ENCODE measurements at places on chromosomes 4 and X.

DNA sequence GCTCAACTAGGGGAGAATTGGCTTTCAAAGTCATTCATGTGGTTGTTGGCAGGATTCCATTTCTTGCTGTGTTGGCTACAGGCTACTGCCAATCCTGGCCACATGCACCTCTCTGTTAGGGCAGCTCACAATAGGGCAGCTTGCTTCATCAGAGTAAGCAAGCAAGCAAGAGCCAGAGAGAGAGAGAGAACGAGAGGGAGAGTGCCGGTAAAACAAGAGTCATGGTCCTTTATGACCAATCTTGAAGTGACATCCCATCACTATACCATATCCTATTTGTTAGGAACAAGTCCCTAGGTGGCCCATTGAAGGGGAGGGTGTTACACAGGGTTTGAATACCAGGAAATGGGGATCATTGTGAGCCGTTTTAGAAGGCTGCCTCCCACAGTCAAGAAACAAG is 33.0 kb upstream of the TLR2 start:
- no peak for DNase-seq

- no peak for DNase-seq
Measured at GRCh38 chrX:66760651-66761050, 121.8 kb upstream of the EDA2R start.

GRCh38 chr4:37533286-37534033 is 152.7 kb downstream of the RELL1 start:
- DNase-seq: no peak

- DNase-seq: no peak
Measured at GRCh38 chr4:52260514-52261210, 209.6 kb downstream of the SPATA18 start.

DNA sequence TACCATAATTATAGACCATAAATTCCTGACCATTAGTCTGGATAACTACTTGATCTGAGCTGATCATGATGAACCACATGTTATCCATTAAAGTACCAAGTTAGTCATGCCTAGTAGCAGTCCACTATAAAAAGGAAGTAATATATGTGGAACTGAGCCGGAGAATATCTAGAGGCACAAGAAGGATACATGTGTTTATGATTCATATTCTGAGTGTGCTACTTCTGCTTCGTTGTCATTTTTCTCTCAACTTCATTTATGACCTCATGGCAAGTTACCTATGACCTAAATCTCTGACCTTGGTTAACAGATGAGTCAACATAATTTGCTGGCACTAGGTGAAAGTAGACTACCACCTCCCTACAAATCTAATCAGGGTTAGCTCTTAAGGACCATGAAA is 56.5 kb upstream of the ANKRD17 start:
- no peak for DNase-seq

- DNase-seq: no peak
Measured at GRCh38 chr4:16864199-16864598, 34.2 kb downstream of the LDB2 start.

DNA sequence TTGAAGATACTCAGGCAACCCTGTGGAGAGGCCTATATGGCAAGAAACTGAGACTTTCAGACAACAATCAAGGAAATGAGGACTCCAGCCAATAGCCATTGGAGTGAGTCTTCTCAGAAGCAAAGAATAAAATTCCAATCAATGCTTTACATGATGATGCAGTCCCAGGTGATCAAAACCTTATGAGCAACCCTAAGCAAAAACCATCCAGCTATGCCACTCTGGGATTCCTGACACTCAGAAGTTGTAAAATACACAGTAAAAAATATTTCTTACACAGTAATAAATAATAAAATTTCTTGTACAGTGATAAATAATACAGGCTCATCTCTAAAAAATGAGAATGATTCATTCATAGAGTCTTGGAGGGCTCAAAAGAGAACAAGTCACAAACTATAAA is 150.6 kb downstream of the IL15 start:
- DNase-seq: no peak

DNA sequence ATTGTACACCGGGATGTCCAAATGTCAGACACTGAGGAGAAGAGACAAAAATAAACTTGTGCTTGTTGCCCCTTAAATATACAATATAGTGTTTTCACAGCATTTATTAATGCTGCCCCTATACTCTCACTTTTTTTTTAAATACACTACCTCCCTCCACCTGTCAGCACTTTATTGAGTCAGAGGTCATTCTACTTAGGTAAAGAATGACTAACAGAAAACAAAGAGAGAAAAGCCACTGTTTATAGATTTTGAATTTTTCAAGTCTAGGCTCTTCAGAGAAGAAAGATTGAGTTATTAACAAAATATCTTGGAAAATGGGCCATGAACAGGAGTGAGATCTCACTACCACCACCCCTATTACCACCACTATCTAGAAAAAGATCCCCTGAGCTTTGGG is 58.1 kb downstream of the NIPAL1 start:
- no peak for DNase-seq

DNA sequence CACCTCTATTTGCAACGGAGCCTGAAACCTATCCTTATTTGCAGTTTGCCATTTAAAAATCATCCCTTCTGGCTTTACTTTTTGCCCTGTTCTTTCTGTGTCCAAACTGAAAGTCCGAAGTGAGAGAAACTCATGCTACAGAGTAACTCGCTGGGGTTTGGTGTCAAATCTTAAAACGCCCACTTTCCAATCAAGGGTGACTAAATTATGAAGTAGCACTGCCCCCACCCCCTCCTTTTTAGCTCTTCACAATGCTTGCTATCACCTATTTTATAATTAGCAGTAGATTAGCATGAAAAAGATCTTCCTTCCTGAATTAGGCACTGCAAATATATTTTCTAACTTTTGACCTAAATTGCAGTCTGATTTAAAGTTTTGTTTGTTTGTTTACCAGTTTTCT is 52.5 kb downstream of the VGLL1 start:
- no peak for DNase-seq

GRCh38 chr4:128292349-128292748 is 4.7 kb upstream of the PGRMC2 start:
- DNase-seq: no peak

- no peak for DNase-seq
Measured at GRCh38 chrX:24682739-24683432, 10.8 kb upstream of the POLA1 start.

GRCh38 chr4:2811830-2812611 is 19.1 kb downstream of the SH3BP2 start:
- peak; percentile 50 for DNase-seq

DNA sequence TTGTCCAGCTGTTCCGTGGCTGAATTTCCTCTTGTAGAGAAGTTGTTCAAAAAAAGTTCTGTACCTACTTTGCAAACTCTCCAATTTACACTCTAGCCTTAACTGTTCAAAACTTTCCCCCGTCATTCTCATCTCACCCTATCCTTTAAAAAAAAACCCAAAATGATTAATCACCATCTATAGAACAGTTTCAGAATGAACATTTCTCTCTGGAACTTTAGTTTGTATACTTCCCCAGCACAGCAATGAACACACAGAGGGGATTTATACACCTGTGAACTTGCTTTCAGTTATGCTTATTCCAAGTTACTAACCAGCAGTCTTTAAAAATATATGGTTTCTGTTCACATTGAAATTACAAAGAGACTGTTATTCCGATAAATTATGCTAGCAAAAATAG is 1.2 kb downstream of the GEMIN8 start:
- DNase-seq: no peak

DNA sequence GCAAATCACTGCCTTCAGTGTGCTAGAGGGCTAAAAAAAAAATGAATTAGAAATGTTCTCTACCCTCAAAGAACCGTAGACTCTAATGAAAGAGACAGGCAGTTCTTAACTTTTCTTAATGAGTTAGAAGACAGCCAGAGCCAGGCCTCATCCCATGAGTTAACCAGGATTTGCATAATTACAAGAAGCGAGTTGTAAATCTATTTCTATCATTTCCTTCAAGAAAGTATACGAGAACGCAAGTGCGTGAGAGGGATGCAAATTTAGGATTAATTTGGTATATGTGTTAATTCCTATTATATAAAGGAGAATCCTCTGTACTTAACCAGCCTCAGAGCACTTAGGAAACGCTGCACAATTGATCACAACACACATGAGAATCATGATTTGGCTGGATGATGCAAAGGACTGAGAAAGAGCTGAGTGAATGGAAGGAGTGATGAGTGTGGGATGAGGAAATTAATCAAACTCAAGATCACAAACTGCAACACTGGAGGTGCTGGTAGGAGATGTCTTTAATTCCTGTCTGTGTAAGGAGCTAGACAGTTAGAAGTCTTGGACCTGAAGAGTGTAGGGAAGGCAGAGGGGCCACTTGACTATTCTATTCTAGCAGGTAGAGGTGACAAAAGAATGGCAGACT is 157.2 kb downstream of the ATP10D start:
- no peak for DNase-seq

GRCh38 chr4:11069083-11069482 is 359.6 kb downstream of the HS3ST1 start:
- DNase-seq: no peak

- DNase-seq: no peak
Measured at GRCh38 chr4:107714256-107714655, 5.8 kb downstream of the PAPSS1 start.

DNA sequence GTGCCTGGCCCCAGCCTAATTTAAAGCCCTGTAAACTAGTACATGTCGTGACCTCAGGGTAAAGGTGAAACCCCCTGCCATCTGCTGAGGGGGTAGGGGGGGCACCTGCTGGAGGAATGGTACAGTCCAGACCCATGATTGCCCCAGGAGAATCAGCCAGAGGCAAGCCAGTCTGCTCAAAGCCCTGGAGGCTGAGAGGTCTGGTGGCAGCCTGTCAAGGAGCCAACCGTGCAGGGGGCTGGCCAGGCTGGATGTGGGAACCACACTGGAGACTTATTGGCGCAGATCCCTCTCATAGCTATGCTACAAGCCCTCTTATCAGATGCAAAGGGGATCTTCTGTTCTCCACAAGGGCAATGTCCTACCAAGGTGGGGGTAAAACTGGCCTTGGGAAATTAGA is 31.4 kb upstream of the PJA1 start:
- DNase-seq: no peak

GRCh38 chrX:17930850-17931249 is 69.8 kb upstream of the RAI2 start:
- no peak for DNase-seq

DNA sequence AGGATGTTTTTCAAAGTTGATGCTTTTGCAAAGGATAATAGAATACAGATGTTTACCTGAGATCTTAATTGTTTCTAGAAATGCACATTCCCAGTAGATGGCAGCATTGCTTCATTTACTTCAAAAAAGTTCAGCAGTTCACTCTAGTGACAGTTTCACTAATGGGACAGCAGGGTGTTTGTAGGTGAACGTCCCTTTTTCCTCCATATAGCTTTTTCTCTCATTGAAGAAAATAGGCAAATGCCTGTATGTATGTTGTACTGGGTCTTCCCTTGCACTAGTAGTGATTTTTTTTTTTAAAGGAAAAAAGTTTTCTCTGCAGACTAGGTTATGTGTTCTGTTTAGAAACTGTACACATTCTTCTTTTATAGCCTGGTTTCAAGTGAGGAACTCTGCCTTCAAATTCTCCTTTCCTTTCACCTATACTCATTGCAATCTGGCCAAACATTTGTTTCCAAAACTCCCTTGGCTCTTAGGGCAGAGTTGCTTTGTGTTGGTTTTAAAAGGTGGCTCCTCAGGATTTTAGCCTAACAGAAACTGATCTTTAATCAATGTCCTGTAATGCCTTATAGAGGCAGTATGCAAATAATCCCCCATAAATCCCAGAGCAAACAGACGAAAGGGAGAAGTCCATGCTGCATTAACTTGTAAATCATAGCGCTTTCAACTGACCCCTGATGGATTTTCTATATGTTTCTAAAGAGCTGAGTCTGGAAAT is 86.3 kb downstream of the EGF start:
- DNase-seq: peak; percentile 27

GRCh38 chr4:16827794-16828724 is 70.4 kb downstream of the LDB2 start:
- DNase-seq: no peak

DNA sequence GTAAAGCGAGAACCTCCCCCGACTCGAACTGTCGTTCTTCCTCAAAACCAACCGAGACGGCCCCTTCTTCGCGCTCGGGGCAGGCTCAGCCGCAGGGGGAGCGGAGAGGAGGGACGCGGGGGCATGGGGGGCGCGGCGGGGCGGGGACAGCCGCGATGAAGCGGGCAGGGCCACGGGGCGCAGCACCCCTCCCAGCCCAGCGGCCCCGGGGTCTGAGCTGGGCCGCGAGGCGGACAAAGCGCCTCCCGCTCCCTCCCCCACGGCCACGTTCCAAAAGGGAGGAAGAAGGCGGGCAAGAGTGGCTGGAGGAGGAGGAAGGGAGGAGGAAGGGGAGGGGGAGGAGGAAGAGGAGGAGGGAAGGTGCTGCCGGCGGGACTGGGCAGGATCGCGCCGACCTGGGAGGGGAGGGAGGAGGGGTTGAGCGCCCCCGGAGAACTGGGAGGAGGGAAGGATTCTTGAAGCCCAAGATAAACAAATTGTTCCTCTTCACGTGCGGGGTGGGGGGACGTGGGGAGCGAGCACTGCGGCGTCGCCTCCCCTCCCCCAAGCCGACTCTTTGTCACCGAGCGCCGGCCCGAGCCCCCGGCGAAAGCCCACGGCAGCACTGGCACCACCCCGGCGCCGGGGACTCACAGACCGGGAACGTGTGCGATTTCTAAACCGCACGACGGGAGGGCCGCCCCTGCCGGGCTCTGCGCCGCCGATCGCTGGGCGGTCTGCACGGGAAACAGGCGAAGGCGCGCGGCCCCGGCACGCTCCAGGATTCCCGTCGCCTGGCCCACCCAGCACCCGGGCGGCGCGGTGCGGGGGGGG is 2.9 kb downstream of the MAML3 start:
- peak; percentile 91 for DNase-seq

GRCh38 chr4:41748074-41748570 is 403 bp downstream of the PHOX2B start:
- no peak for DNase-seq

- DNase-seq: peak; percentile 59
Measured at GRCh38 chrX:135185795-135186443, 14.7 kb upstream of the CT55 start.

DNA sequence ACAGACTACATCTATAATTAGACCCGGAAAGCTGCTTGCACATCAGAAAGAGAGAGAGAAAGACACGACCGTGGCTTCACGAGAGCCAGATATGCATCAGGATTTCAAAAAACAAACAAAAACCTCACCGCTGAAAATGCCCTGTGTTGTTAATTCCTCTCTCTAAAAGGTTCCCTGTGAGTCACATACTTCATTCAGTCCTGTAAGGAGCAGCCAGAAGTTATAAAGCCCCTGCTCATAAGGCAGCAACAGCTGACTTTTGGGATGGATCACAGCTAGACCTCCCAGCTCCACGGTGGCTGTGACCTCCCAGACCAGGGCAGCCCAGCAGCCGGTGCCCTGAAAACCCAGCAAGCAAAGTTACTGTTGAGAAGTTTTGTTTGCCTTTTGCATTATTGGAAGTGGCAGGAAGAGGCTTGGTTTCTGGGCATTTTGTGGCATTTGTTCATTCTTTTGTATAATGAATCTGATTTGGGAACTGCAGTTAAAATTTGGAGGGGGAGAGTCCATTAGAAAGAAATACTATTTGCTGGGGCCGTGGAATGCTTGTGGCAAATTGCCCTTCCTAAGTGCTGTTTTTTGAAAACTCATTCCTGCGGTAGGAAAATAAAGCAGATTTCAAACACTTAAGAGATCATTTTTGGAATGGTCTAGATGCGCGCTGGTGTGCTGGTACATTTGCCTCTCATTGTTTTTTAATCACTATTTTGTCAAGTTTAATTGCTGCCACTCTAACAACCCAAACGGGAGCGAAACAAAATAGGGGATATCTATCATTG is 520.4 kb downstream of the BCOR start:
- DNase-seq: no peak
